SHP77 (cell line): ENCODE measurements at places on chromosomes 6 and 20.

DNA sequence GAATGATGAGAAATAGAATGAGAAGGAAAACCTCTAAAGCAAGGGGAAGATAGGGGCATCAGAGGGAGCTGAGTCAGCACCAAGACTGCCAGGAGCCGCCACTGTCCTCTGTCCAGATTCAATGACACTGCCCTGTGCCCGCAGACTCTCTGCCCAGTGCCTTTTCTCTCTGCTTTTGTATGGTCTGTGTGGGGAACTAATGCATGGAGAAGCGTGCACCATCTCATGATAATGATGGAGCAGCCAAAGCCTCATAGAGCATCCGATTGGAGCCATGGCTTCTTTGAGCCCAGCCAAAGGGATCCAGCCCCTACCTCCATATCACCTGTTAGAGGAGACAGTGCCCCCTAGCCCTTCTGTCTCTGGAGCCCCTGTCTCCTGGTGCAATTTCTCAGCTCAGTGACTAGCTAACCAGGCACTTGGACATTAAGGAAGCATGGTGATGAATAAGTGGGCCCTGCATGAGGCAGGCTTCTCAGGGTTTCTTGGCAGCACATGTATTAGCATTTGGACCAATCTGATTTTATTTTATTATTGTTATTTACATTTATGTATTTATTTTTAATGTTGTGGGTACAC lies 6.5 kb upstream of the PFDN4 start:
- DNase-seq: no peak

DNA sequence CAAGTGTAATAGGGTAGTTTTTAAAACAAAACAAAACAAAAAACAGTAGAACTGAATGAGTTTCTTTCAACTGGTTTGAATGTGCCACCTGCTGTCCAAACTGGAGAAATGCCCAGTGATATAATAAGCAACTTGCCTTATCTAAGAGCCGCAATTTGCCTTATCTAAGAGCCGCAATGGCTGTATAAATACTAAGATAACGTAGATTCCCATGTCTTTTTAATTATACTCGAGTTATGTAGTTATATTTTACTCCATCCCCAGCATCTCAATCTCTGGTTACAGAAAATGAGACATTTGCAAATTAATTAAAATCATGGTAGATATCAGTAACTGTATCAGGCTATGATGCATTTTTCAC lies 67.2 kb downstream of the RPP40 start:
- peak; percentile 6 for DNase-seq

- DNase-seq: no peak
Measured at GRCh38 chr20:53480913-53481312, 112.7 kb downstream of the ZNF217 start.

DNA sequence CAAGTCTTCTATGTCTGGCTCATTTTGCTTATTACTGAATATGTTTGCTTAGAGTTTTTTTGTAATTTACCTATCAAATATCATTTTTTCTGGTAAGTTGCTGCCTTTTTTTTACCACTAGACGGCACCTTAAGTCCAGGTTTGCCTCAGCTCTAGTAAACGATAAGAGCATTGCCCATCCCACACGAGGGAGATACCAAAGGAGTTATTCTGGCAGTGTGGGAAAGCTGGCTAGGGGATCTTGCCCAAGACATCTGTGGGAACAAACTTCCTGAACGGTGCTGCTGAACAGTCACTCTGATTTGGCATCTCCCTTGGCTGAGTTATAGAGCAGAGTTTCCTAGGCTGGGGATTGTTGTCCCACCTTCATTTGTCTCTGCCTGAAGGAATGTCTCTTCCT lies 306.4 kb downstream of the COL12A1 start:
- no peak for DNase-seq

DNA sequence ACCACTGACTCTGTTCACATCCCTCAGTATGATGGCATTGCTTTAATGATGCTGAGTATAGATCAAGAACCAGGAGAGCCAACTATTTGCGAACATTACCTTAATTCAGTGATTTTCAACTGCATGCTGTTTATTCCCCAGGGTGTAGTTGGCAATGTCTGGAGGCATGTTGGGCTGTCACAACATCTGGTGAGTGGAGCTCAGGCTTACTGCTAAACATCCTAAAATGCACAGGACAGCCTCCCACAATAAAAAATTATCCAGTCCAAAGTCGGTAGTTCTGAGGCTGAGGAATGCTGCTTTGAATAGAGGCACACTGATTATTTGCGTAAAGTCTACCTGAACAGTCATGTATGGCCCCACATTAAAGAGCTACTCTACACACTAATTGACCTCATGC lies 94.8 kb upstream of the OPRM1 start:
- no peak for DNase-seq

DNA sequence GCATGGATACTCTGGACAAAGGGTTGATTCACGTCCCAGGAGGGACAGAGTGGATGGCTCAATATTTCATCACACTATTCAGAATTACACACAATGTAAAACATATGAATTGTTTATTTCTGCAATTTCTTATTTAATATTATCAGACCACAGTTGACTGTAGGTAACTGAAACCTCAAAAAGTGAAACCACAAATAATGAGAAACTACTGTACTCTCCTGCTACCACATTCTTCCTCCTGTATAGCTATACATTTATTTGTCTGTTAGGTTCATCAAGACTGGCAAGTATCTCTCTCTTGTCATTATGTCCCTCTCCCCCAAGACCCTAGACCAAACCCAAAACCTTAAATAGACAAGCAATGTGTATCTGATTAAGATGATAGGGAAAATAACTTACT lies 60.0 kb downstream of the SYCP2 start:
- DNase-seq: no peak

DNA sequence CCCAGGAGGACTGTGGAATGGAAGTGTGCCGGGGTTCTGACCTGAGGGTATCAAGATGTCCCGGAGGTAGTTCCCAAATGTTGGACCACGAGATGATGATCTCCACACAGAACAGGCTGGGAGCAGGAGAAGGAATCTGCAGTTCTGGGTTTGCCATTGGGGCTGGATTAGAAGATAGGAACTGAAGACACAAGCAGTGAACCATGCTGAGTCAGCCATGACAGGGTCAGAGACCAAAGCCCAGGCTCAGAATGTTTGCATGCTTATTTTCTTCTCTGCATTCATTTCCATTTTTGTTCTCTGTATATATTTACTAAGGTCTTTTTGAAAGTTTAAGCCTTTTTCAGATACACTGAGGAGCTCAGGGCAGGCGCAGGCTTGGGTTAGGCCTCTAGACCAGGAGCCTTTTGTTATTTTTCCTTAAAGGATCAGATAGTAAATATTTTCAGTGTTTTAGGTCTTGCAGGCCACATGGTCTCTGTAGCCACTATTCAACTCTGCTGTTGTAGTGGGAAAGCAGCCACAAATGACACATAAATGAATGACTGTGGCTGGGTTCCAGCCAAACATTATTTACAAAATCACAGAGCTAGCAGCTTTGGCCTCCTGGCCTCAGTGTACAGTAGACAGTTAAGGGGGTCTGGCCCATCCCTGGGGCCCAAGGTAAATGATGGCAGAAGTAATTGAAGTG lies 28.5 kb downstream of the SLC35D3 start:
- DNase-seq: no peak

DNA sequence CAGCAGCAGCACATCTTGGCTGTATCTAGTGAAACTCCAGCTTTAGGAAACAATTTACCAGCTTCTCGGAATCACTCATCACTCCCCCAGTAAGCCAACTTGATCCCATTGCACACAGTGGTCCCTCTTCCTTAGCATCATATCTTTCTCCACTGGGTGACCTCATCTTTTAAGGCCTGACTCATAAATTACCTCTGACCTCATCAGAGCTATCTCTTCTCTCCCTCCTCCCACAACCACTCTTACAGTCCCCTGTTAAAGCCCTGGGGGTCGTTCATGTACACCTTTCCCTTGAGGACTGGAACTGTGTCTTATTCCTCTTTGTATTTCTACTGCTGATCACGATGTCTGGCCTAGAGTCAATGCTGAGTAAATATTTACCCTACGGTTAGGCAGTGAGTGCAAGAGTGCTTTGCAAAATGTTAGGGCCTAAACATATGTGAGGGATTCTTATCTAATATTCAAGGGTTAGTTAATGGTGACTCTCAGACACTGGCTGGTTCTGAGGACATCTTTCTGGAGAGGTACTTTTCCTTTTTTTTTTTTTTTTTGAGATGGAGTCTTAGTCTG lies 187.2 kb downstream of the LRFN2 start:
- no peak for DNase-seq

GRCh38 chr20:8175741-8176675 lies 43.9 kb downstream of the PLCB1 start:
- no peak for DNase-seq

DNA sequence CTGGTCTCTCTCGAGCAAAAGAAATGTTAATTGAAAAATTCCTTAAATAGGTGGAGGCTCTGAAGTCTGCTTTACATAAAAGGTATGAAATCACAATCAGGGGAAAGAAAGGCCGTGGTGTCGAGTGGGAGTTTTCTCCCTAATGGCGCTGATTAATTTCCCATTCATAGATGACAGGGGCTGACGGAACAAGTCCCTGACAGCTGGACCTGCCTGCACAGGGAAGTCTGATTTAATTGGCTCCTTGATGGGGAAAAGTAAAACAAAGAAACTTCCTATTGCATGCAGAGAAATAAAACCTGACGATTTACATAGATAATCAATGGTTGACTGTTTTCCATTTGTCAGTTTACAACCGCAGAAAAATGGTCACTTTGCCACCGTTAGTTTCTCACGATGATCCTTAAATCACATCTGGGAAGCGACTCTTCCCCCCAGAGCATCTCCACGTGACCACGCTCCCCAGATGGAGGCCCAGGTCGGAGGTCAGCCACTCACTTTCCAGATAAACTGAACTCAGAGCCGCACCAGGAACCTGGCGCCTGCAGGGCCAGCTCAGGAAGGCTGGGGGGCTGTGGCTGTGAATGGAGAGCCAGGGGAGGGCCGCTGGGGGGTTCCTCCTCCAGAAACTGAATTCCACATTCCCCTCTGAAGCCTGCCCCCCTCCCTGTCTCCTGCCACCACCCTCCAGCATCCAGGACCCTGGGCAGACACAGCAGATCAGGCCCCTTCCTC lies 55.3 kb downstream of the DLL1 start:
- no peak for DNase-seq

- DNase-seq: peak; percentile 23
Measured at GRCh38 chr6:47303861-47304260, 5.8 kb downstream of the TNFRSF21 start.

DNA sequence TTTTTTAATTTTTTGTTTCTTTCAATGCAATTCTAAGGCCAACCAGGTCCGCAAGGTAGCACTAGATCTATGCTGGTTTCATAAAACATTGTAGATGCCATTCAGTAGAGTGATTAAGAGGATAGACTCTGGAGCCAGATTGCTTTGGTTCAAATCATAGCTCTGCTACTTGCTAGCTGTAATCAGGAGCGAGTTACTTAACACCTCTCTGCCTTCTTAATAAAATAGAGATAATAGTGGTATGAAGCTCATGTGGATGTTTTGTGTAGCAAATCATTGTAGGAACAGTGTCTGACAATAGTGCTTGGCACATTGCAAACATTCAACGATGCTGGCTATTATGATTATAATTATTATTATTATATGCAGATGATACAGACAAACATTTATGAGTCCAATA lies 164.9 kb downstream of the LAMA2 start:
- DNase-seq: no peak

DNA sequence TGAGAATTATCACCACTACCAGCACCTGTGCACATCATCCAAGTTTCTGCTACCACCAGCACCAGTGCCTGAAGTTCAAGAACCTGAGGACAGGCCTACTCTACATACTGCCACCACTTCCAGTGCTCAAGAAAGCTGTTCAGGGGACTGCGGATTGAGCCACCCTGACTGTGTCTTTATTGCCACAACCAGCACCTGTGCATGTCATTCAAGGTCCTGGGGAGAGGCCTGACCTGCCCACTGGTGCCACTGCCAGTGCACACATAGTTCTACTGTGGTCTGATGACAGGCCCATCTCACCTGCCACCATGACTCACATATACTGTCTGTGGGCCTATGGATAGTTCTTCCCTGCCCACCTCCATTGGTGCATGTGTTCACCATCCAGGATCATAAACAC lies 559.4 kb downstream of the COL12A1 start:
- no peak for DNase-seq

GRCh38 chr20:53157443-53158408 lies 185.6 kb downstream of the TSHZ2 start:
- no peak for DNase-seq

- peak; percentile 74 for DNase-seq
Measured at GRCh38 chr6:33696548-33697518, 14.7 kb downstream of the UQCC2 start.

DNA sequence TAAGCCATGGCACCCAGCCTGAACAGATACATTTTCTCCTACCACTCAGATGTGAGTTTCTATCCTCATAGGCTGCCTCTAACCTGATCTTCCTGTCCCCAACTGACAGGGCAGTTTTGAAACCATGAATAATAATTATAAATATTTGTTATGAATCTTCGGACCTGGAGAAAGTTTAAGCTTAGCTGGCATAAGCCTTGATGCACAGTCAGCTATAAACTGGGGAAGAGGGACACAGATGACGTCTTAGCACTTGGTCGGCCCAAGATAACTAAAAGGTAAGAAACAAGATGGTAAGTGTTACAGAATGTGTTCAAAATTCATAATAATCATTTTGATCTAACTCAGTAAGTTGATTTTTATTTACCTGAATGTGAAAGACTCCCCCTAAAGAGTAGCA lies 8.1 kb downstream of the ZKSCAN4 start:
- no peak for DNase-seq
